ENCODE measurements at places on chromosomes 1 and 21.
A peak's percentile ranks its signal among the peaks of the same experiment; 100 is the strongest.

- no peak for DNase-seq
These were observed 91.9 kb downstream of the IGSF21 start for GRCh38 chr1:18199462-18199861.

DNA sequence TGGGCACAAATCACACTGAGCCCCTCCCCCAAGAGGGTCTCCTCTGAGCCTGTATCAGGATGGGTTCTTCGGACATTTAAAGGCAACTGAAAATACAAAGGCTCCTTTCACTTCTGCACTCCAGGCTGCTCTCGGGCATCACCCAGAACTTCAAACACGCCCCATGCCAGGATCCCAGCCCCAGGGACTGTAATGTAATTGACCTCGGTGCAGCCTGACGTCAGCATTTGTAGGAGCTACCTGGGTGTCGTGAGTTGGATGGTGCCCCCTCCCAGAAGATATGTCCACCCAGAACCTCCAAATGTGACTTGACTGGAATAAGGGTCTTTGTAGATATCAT lies 95.2 kb downstream of the PSMG1 start:
- DNase-seq = no peak

DNA sequence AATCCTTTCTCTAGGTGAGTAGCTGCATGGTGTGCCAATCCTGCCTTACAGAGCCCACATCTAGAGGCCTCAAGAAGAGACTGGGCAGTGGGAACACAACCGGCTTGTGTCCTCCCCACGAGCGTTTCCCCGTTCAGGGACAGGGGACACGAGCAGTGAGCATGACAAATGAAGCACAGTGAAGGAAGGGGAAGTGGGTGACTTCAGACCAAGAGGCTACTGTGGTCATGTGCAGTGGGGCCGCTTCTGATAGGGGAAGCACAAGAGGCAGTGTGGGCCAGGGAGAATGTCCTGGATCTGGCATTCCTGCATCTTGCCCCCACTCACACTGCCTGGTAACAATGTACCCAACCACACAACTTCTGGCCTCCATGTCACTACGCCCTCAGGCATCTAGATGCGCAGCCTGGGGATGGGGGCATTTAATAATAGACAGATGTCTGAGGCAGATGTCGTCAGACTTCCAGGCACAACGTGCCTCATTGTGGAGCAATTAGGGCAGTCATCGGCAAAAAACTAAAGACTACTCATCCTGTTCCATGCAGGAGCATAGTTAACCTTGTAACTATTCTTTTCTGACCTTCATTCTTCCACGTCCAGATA lies 155.6 kb upstream of the NBPF11 start:
- DNase-seq = no peak

DNA sequence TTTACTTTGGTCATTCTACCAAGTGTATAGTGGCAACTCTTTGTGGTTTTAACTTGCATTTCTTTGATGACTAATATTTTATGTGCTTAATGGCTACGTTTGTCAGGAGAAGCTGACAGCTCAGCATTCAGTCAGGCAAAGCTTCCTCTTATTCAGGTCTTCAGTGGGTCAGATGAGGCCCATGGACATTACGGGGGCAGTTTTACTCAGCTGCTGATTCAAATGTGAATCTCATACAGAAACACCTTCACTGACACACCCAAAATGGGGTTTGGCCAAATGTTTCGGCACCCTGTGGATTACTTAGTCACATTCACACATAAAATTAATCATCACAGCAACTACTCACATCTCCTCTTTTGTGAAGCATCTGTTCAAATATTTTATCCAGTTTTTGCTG lies 104.9 kb upstream of the PLD5 start:
- no peak for DNase-seq

GRCh38 chr1:181809991-181810545 lies 251.4 kb downstream of the ZNF648 start:
- no peak for DNase-seq

DNA sequence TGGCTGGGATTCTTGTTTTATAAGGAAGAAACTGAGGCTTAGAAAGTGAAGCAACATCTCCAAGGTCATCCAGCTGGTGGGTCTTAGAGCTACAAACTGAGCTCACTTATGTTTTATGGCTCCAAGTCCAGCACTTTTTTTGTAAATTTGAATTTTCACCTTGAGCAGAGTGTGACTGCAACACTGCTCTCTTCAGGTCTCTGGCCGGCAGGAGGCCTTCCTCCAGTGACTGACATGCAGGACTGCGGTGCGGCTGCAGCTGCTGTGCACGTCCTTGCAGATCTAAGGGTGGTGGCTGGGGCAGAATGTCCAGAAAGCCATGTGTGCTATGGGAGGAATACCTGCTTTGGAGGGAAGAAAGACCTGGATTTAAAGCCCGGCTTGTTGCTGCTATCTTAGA lies 284.2 kb upstream of the POU3F1 start:
- DNase-seq = no peak

- DNase-seq = no peak
These were observed 9.0 kb downstream of the CFH start for GRCh38 chr1:196660852-196661251.

- no peak for DNase-seq
These were observed 25.6 kb upstream of the IER5 start for GRCh38 chr1:181062836-181063428.

DNA sequence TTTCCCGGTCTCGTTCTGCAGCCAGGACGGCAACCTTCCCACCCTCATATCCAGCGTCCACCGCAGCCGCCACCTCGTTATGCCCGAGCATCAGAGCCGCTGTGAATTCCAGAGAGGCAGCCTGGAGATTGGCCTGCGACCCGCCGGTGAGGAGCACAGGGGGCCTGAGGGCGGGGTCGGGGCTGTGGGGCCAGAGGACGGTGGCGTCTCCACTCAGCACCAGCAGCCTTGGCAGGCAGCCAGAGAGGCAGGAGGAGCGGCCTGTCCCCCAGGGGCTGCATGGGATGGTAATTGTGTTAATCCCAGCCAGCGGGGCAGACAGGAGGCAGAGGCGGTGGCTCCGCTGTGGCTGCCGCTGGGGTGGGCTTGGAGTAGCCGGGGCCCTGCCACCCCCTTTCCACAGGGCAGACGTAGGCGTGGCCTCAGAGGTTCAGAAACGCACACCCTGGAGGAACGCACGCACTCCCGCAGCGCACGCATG lies 12.1 kb downstream of the SAMD11 start:
- no peak for DNase-seq

DNA sequence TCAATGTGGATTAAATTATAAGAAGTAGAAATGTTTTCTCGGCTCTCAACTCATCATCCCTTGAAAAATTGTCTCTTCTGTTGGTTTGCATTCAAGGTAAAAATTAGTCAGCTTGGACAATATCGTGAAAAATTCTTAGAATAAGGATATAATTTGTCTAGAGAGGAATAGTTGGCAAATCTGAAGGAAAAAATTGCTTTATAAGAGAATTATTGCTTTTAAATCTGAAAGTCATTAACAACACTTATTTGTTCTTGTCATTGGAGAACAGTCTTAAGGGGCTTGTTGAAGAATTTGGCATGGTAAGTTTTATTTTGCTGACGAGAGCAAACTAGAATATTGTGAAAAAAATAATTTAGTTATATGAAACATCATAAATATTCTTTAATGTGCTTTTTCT lies 26.4 kb downstream of the ANGPTL1 start:
- no peak for DNase-seq

DNA sequence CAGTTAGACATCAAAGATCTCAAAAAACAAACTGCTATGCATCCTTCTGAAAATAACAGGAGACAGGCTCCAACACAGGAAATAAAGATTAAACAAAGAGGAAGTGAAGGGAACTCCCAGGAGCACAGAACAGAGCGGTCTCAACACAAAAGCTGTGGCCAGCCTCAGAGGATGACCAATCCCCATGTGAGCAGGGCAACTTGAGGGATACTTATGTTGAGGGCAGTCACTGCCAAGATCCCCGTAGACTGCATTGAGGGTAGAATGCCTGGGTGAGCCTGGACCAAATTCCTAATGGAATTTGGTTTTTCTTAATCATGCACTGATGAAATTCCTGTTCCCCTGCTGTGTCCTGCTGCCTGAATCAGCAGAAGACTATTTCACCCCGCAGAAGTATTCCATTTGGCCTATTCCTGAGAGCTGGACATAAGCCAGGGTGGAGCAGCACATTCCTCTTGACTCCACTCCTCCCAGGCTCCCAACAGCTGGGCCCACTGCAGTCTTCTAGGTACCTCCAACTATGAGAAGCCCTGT lies 49.0 kb downstream of the JAK1 start:
- DNase-seq = peak; percentile 90

DNA sequence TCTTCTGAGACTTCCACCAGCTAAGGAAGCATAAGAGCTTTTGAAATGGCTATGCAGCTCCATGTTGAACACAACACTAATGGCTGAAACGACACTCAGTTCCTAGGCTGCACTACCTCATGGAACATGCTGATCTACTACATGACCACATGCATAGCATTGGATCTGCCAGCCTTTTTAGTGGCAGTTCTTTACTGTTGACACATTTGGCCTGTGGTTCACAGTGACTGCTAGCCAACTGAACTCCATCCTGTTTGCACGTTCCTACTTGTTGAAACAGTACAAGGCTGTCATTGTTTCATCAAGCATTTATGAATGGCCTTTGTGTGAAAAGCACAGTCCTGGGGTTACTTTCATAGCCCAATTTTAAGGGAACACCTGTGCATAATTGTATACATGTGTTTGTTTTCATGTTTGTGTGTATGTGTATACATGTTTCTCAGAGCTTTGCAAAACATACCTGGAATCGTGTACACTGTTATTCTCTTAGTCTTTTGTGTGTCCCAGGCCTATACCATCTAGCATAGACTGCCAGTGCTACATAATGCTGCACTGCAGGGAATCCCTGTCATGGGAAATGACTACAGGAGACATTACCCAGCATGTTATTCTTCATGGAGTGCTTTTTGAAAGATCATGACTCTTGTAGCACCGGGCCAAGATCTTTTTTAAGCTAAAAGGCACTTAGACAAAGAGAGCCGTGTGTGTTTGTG lies 179.6 kb upstream of the ESRRG start:
- DNase-seq = no peak

DNA sequence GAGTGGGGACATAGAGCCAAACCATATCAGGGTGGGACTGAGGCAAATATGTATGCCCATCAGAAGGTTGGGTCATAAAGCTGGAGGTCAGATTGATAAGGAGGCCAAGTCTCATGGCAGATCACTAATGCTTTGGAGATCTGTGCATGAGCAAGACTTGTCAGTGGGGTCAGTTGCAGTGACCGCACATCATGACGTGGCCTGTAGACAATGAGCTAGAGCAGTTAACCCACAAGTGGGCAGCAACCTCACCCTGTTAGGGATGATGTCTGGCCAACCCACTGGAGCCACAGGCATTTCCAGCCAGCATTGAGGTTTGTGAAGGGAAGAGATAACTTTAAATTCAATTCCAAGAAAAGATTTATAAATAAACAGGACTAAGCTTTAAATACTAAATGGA lies 66.7 kb downstream of the XCL1 start:
- no peak for DNase-seq

- no peak for DNase-seq
These were observed 106.7 kb downstream of the SLC45A1 start for GRCh38 chr1:8424539-8425116.

DNA sequence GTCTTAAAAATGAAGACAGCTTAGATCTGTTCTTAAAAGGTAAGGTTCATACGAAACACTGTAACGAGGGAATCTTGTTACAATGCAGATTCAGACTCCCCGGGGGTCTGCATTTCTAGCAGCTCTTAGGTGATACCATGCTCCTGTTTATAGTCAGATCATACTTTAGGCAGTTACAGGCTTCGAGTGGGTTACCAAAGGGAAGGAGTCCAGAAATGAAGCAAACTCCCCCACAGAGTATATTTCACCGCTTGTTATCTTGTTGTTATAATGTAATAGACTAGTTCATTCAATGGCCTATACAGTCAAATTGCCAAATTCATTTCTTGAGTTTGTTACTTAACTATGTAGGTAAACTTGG lies 601.1 kb downstream of the USP25 start:
- no peak for DNase-seq

- DNase-seq = no peak
These were observed 21.4 kb downstream of the SOX13 start for GRCh38 chr1:204094313-204094729.

DNA sequence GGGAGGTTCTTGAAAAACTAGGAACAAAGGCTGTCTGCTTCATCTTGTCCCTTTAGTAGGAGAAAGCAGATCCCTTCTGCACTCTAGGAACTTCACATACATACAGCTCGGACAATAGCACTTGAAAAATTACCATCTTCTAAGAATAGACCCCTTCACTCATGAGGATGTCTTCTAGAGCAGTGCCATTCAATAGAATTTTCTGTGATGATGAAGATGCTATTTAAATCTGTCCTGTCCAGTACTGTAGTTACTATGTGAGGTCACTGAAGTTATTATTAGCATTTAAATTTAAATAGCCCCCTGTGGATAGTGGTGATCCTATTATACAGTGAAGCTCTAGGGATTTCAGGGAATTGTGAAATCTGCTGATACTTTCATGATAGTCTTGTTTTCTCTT lies 46.4 kb upstream of the RAB3GAP2 start:
- no peak for DNase-seq

GRCh38 chr1:225362805-225363204 lies 65.0 kb downstream of the LBR start:
- no peak for DNase-seq

DNA sequence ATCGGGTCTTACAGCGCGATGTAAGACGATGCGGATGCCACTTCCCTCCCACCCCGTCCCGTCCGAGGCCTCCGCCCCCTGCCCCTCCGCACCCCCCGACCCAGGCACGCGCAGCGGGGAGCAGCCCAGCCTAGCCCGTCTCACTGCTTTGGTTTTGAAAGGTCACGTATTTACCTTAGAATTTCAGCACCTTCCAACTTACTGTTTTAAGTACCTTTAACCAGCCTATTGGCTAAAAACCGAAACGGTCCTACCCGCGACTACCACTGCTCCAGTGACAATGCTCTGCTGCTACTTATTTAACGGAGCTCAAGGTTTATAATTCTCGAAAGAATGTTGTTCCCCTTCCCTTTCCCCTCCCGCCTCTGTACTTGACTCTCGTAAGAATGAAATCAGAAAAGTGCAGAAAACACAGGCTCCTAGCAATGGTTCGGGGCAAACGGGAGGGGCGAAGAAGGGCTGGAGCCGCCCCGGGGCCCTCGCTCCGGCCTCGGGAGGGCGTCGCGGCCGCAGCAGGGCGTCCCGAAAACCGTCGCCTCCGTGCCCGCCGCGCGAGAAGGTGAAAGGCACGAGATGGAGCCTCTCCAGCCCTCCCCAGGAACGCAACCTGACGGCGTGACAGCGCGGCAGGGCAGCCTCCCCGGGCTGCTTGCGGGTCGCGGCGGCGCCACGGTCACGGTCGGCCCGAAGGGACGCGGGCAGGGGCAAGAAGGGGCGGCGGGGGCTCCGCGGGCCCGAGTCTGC lies 667 bp downstream of the TMEM50B start:
- no peak for DNase-seq

- no peak for DNase-seq
These were observed 4.3 kb upstream of the SORT1 start for GRCh38 chr1:109402025-109402424.

DNA sequence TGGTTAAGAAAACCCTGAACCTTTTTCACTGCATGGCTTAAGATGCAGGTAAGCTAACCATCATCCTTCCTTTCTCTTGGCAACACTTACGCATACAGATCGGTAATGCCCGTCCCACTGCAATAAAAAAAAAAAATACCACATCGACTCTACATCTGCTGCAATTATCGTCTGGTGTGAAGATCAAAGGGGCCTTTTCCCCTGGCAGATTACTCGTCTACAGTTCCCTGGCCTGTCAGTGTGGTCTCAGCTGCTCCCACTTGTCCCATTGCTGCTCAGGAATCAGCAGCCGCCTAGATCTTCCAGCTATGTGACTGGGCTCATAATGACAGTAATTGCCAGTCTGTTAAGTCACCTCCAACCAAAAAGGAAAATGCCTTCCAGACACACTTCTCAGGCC lies 133.1 kb downstream of the SETD4 start:
- DNase-seq = no peak

All from SW 1271 (cell line).